CD4-positive, alpha-beta T cell treated with Interleukin-6 at 100 ng/mL for 8 hours (primary cell): ENCODE measurements at places on chromosomes 13 and 19.

DNA sequence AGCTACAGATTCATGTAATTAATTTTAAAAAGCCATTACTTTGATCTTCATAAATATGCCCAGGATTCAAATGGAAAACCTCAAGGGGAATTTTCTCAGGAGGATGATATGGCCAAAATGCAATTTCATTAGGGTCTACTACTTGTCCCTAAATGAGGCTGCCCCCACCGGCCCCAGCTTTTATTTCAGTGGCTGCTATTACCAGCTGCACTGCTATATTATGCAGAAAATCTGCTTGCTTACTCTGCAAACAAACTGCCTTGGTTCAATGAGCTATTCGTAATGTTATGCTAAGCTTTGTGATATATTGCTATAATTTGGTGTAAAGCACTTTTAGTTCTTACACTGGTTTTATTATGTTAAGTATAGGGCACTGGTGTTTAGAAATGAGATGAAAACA lies 137.3 kb upstream of the TMTC4 start:
- DNase-seq: no peak

- no peak for DNase-seq
Measured at GRCh38 chr19:53183146-53183764, 9.9 kb downstream of the ZNF665 start.

- no peak for DNase-seq
Measured at GRCh38 chr19:42465827-42466280, 23.1 kb upstream of the CXCL17 start.

DNA sequence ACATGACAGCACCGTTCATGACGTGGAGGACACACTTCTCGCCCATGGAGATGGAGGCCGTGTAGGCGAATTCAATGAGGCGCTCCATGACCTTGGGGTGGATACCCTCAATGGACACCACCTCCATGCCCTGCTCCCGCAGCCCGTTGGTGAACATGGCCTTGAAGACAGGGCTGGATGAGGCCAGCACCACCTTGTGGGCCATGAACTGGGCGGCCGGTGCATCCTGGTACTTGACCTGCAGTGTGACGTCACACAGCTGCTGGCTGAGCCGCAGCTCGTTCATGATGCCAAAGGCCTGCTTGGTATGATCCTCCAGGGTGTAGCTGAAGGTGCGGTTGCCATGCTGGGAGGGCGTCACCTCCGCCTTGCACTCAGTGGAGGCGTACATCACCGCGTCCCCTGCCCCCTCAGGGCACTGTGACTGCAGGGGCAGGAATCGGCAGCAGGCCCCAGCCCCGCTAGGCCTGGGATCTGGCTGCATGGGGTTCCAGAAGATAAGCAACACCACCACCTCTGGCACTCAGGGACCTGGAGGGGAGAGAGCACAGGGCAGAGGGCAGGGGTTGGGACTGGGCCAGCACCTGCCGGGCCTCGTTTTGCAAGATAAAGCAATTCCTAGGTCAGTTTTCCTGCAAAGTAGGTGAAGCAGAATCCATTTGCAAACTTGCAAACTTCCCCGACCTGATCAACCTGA lies 3.5 kb downstream of the KEAP1 start:
- DNase-seq: no peak
